Aortic smooth muscle cell (primary cell): ENCODE measurements at places on chromosomes 1 and 21. TPM values are rescaled to one million over a fixed set of nuclear protein-coding genes. Genes with fewer than 3 reads are reported as not detected.

ERRFI1 gene
- total RNA-seq: 85.6 and 178 TPM in 2 replicates

TEKT2 gene
- total RNA-seq: under 0.01 TPM in 1 of 2 replicates, not detected in the other

INSRR gene
- total RNA-seq: under 0.01 TPM in 1 of 2 replicates, not detected in the other

GFI1 gene
- 0.13 and 0.19 TPM in 2 replicates for total RNA-seq

TRIM67 gene
- under 0.01 TPM in 1 of 2 replicates, not detected in the other for total RNA-seq

LCE2B gene
- not detected in 2 replicates for total RNA-seq

FAM110D gene
- under 0.01 and 0.06 TPM in 2 replicates for total RNA-seq

OR11L1 gene
- not detected in 2 replicates for total RNA-seq
